Uterine smooth muscle cell (primary cell): ENCODE measurements at places on chromosomes 2 and 18. TPM values are rescaled to one million over a fixed set of nuclear protein-coding genes. Genes with fewer than 3 reads are reported as not detected.

The HOXD13 gene
- 7.5 and 7.7 TPM in 2 replicates for total RNA-seq

The CYBRD1 gene
- total RNA-seq = 82.6 and 192 TPM in 2 replicates

The PECR gene
- 21.4 and 27.7 TPM in 2 replicates for total RNA-seq

The STAT4 gene
- 0.25 and 0.55 TPM in 2 replicates for total RNA-seq

The UGT1A8 gene
- total RNA-seq = 0.12 TPM in 1 of 2 replicates, not detected in the other

The MOGAT1 gene
- total RNA-seq = not detected in 2 replicates

The ZEB2 gene
- 44.4 and 49.6 TPM in 2 replicates for total RNA-seq

The MXD1 gene
- total RNA-seq = 5.1 and 12.2 TPM in 2 replicates

The UGP2 gene
- 114 and 127 TPM in 2 replicates for total RNA-seq

The RNF152 gene
- 9.3 and 15.4 TPM in 2 replicates for total RNA-seq

The GPR45 gene
- total RNA-seq = not detected in 2 replicates

The POTEJ gene
- not detected in 2 replicates for total RNA-seq

The ABCB11 gene
- not detected in 2 replicates for total RNA-seq

The ASXL3 gene
- 0.87 and 3.3 TPM in 2 replicates for total RNA-seq

The DGKD gene
- total RNA-seq = 10.2 and 10.7 TPM in 2 replicates

The PROC gene
- not detected in 2 replicates for total RNA-seq
